ENCODE measurements at places on chromosomes 12 and 14.
A peak's percentile ranks its signal among the peaks of the same experiment; 100 is the strongest.

DNA sequence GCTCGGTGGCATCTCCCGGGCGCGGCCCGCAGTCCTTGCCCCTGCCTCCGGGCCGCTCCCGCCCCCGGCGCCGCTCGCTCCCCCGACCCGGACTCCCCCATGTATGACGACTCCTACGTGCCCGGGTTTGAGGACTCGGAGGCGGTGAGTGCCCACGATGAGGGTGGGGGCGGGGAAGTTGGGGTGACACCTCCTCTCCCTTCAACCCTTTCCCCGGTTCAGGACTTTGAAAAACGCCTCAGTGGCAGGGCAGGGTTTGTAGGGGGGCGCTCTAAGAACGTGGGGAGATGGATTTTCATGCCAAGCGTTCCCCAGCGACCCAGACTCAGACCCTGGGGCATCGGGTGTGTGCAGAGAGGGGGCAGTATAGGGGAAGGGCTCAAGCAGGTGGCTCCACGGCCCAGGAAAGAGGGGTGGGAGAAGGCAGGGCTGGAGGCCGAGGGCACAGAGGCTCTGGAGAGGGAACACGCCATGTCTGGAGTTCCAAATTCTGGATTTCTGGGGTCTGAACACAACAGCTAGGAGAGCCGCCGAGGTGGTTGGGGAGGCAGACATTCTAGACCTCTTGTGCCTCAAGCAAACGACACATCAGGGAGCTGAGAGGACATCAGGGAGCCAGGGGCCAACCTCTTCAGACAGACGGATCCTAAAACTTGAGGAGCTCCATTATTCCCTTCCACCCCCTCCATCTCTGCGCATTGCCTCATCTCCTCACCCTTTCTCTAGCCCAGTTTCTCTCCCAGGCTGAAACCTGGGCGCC, 715 bp downstream of the CACNB3 start:
- no peak for DNase-seq

- no peak for DNase-seq
Observed at GRCh38 chr12:27537855-27538675, 14.1 kb downstream of the PPFIBP1 start.

DNA sequence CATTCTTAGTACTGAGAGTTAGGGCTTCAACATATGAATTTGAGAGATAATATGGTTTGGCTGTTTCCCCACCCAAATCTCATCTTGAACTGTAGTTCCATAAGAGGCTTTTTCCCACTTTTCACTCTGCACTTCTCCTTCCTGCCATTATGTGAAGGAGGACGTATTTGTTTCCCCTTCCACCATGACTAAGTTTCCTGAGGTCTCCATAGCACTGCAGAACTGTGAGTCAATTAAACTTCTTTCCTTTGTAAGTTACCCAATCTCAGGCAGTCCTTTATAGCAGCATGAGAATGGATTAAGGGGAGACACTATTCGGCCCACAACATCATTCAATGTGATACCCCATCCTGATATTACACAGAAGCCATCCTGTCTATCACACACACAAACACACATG, 36.8 kb upstream of the ALG10B start:
- DNase-seq, result no peak

DNA sequence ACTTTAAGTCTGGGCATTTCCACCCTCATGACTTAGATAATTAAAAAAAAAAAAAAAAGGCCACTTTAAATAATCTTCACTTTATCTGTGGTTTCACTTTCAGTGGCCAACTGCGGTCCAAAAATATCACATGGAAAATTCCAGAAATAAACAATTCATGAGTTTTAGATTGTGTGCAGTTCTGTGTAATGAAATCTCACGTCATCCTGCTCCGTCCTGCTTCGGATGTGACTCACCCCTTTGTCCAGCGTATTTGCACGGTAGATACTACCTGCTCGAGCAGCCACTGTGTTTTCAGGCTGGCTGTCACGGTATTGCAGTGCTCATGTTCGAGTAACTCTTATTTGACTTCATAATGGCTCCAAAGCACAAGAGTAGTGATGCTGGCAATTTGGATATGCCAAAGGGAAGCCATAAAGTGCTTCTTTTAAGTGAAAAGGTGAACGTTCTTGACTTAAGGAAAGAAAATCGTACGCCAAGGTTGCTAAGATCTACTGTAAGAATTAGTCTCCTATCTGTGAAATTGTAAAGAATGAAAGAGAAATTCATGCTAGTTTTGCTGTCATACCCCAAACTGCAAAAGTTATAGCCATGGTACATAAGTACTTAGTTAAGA, 2.4 kb downstream of the E2F7 start:
- no peak for DNase-seq

- DNase-seq, result no peak
Observed at GRCh38 chr12:128190052-128190451, 76.9 kb upstream of the TMEM132C start.

DNA sequence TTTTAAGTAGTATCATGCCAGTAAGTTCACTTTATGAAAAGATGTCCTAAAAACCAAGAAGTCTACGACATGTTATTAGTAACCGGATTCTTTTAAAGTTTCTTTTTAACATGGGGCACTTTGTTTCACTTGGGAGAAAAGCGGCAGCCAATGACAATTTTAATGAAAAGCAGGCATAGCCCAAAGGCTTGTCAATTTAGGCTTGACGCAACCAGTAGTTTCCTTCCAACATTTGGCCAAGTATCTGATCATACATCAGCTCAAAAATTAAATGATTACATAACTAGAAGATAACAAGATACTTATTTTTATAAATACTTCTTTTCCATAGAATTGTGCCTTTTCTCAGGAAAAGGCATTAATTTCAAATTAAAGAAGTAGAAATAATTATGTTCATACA, 112.8 kb downstream of the TXNDC16 start:
- no peak for DNase-seq

DNA sequence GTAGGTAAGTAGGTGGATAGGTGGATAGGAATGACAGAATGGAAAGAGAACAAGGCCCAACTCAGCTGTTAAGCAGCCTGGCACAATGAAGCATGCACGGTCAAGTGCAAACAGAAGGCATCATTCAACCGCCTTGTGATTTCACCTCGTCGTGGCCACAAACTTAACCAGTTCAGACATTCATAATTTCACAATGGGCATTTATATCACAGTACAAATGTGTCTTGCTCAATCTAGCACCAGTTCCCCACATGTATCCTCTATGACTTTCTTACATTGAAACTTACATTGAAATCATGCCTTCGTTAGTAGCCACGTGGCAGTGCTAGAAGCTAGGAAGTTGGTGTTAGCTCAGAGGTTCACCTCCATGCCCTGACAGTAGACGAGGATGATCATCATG, 207.5 kb downstream of the ETV6 start:
- DNase-seq, result no peak

DNA sequence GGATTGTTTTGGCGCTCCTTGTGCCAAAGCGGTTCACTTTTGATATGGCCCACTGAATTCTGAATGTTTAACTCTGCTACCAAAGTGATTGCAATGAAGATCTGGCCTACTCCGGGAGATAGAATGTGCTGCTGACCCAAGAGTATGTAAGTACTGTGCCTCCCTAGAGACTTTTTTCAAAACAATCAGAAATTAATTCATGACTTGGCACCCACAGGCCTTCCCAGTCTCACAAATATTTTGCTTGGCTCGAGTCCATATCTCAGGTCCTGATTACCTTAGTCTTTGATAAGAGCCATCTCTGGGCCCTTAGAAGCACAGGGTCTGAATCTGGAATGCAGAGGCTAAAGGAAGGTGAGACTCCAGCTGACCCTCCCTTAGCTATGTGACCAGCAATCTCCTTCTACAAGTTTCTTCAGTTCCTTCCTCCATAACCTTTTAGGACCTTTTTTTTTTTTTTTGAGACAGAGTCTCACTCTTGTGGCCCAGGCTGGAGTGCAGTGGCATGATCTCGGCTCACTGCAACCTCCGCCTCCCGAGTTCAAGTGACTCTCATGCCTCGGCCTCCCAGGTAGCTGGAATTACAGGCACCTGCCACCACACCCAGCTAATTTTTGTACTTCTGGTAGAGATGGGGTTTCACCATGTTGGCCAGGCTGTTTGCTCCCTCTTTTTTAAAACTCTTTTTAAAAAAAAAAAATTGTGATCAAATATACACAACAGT, 49.5 kb upstream of the METAP2 start:
- DNase-seq, result no peak

DNA sequence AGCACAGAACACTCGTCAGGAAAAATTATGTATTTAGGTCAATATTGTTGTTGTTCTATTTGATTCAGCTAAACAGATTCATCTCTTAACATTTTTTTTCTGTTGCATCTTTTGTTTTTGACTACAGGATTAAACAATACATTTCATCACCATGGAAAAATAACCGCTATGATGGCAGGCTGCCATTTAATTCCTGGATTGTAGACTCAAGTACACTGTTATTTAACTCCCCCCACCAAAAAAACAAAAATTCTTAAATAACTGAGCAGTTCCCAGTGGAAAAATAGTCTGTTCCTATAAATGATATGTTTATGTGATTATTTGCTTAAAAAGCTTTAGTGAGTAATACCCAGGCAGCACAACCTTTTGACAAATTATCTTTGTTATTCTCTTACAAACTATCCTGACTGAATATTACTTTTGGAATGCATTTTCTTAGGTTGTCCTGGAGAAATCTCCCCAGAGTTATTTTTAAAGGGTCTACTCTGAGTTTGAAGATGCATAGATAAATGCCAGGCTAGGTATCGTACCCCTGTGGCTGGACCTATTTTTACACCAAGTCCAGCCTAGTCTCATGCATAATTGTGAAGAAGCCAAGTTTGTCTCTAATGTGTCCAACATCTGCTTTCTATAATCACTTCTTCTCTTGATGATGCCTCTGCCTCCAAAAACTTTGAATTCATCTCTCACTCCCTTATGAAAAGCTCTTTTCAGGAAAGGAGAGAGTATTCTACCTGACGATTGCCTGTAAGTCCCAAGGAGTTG, 3.7 kb downstream of the KERA start:
- no peak for DNase-seq

- DNase-seq, result no peak
Observed at GRCh38 chr12:107027636-107028053, 40.7 kb upstream of the MTERF2 start.

DNA sequence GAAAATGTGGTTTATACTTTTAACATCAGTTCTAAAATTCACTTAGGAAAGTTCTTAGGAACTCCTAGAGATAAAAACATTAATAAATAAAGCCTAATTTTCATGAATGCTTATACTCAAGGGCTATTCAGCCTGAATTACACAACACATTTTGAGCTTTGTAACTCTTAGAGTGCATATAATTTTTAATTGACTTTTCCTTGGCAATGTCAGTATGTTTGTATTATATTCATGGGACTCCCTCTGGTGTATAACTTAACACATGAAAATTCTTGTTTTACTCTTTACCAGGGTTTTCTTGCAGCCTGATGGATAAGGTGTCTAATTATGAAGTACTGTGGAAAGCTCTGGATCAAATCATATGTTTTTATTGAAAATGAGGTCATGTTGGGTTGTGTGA, 150.6 kb upstream of the HMGA2 start:
- no peak for DNase-seq

DNA sequence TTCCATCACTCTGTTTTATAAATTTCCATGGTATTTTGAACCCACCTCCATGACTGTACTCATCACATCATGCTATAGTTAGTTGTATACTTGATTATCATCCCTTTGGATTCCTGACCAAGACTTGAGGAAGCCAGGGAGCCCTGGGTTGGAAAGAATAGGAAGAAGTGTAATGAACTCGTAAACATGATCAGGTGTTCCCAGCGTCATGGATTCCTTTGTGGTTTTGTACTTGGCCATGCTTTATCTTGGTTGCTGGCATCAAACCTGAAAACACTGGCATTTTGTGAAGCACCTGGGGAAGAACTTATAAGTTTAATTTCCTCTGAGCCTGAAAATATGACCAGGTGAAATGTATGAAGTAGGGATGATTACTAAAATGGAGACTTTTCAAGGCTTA, 76.4 kb downstream of the CHST11 start:
- DNase-seq, result no peak

GRCh38 chr14:76136476-76137110, 15.1 kb upstream of the GPATCH2L start:
- no peak for DNase-seq

DNA sequence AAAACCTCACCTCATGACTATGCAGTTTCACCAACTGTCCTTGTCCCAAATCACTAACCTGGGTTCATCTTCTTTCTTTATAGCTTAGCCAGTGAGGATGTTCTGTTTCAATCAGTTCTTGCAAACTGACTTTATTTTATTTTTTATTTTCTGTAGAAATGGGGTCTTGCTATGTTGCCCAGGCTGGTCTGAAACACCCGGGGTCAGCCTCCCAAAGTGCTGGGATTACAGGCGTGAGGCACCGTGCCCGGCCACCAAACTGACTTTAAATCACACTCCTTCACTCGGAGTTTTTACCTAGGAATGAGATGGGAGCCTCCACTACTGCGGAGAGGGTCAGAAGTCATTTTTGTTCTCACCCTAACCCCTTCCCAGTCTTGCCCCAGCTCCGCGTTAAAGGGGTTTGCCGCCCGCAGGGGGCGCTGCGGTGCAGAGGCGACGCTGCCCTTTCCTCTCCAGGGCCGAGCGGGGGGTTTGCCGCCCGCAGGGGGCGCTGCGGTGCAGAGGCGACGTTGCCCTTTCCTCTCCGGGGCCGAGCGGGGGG, 7.0 kb upstream of the B4GALNT3 start:
- DNase-seq, result no peak

DNA sequence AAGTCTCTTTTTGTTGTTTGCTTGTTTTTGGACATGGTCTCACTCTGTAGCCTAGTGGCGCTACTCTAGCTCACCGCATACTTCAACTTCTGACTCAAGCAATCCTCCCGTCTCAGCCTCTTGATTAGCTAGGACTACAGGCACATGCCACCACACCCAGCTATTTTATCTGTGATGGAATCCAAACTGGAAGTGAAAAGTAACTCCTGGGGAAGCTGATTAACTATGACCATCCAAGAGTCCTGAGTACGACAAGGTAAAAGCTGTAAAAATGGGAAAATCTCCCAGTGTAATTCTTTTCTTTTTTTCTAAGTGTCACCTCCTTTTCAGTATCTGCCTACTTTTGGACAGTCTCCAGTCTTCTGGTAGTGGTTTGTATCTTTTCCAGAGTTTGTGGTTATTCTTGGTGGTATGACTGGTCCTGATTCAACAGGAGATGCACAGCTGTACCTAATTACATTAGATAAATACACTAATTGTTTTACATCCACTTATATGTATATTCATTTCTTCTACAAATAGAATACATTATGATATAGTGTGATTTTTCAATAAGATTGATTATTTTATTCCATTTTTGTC, 97.8 kb downstream of the SLC6A15 start:
- no peak for DNase-seq

- peak; percentile 17 for DNase-seq
Observed at GRCh38 chr14:93103392-93104080, 12.2 kb downstream of the ITPK1 start.

Measured in activated naive CD8-positive, alpha-beta T cell treated with anti-CD3 and anti-CD28 coated beads, Interleukin-2, amount 50 U/mL, for 16 hours (primary cell).